ENCODE measurements at places on chromosomes 6 and 20.

- DNase-seq = peak; percentile 98
These were observed 48.8 kb upstream of the TSHZ2 start for GRCh38 chr20:52923123-52923937.

GRCh38 chr20:57223648-57224489, 42.6 kb downstream of the BMP7 start:
- DNase-seq = peak; percentile 16

- no peak for DNase-seq
These were observed 17.8 kb downstream of the SRSF12 start for GRCh38 chr6:89100114-89100513.

GRCh38 chr20:53021934-53022333, 49.8 kb downstream of the TSHZ2 start:
- DNase-seq = no peak

- no peak for DNase-seq
These were observed 86.8 kb downstream of the PLG start for GRCh38 chr6:160788806-160789205.

DNA sequence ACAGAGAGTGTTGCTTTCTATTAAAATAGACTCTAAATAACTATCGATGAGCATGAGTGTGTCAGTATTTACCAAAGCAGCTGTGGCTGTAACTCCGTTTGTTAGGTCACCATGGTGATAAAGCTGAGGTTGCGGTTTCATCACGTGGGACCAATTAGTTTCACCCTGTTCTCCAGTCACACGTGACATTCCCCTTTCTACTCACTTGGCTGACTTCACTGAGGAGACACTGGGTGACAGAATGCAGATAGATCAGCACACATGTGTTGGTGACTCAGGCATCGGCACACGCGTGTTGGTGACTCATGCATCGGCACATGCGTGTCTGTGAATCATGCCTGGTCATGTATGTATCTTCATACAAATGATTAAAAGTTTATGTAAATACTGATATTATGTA, 285.4 kb downstream of the THBS2 start:
- DNase-seq = peak; percentile 93

GRCh38 chr6:139713900-139714506, 339.6 kb upstream of the CITED2 start:
- peak; percentile 26 for DNase-seq

- DNase-seq = peak; percentile 87
These were observed 16.8 kb downstream of the TPD52L1 start for GRCh38 chr6:125170376-125170775.

DNA sequence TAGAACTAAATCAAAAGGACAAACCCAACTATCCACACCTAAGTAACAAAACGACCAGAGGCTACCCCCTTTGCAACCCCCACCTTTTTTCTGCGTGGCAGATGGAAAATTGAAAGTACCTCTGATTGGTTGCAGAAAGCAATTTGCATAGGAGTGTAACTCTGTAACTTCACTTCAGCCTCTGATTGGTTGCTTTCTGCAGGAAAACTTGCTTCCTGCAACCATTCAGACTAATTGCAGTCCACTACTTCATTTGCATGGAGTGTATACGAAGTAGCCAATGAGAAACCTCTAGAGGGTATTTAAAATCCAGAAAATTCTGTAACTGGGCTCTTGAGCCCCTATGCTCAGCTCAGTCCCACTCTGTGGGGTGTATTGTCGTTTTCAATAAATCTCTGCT, 129.1 kb upstream of the OLIG3 start:
- no peak for DNase-seq

DNA sequence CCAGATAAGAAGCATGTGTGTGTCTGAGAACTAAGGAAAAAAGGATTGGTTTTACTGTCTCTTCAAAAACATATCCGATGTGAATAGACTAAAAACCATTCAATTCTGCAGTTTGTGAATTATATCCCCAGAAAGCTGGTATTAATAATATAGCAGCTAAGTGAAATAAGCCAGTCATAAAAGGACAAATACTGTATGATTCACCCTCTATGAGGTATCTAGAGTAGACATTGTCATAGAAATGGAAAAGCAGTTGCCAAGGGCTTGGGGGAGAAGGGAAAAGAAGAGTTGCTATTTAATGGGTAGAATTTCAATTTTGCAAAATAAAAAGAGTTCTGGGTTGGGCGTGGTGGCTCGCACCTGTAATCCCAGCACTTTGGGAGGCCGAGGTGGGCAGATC, 137.5 kb downstream of the ATXN1 start:
- peak; percentile 29 for DNase-seq

DNA sequence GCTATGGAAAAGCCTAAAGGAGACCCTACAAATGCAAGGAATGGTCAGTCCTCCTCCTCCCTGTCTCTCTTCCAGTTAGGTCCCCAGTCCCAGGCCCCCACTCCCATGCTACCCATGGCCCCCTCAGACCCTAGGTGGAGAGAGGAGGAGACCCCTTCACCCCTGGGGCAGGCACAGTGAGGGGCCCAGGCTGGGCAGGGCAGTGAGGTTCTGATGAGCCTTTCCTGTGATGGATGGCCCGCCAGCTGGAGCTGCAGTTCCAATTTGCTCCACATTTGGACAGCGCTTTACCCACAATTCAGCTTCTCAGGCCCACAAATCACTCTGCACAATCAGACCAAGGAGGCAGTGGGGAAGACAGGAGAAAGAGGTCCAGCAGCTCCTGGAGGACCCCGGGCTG, 37.3 kb upstream of the MLN start:
- DNase-seq = no peak
